HepG2 (cell line): ENCODE measurements at places on chromosomes 1 and 21. TPM values are rescaled to one million over a fixed set of nuclear protein-coding genes. Genes with fewer than 3 reads are reported as not detected.
A peak's percentile ranks its signal among the peaks of the same experiment; 100 is the strongest.

DNA sequence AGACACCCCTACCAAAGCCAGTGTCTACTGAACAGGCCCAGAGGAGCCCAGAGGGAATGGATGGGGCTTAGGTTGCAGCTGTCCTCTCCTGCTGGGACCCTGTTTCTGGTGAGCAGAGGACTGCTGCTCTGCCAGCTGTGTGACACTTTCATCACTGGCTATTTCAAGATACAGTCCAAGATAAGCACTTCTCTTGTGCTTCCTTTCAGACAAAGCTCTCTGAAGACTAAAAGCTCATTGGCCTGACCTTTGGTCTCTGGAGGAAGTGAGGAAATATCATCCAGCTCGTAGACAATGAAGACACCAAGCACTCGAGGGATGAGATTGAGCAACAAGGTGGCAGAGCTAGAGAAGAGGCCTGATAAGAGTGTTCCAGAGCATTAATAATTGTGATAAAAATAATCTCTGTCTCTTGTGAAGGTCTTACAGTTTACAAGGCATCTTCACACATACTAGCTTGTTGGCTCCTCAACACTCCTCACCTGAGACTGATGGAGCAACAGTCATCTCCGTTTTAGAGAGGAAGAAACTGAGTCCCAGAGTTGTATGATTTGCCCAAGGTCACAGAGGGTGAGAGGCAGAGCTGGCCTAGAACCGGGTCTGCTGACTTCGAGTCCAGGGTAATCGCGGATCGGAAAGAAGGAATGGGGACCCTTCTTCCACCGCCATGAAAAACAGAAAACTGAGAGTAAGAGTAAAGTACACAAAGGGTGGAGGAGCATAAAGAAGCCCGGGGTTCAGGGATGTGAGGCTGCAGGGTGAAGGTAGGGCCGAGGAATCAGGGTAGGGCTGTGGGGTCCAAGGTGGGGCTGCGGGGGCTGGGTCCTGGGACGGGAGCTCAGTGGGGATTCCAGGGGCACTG lies 666 bp downstream of the PAFAH2 start:
- peaks cover 36% of the 10 kb centered on the region for H3K4me1 ChIP-seq
- H3K27ac ChIP-seq, result peak overlapping the region; percentile 78
- H3K36me3 ChIP-seq, result no peaks in the 10 kb centered on the region
- H3K4me3 ChIP-seq, result peak overlapping the region; percentile 85
- no peaks in the 10 kb centered on the region; the same call in 2 of the 3 replicates for H3K27me3 ChIP-seq

DNA sequence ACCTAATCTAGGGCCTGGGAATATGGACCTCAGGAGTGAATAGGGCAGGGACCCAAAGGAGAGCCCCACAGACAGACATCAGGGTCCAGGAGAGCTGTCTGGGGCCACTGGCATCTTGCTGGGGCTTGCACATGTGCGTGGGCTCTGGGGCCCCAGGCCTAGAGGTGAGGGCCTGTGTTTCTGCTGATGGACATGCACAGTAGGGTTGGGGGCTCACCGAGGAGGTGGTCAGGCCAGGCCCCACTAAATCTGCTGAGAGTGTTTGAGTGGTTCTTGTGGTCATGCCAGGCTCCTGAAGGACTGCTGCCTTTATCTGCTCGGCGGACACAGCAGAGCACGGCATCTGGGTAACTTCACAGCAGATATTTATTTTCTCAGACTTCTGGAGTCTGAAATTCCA lies 87.4 kb downstream of the OBSCN start:
- H3K36me3 ChIP-seq, result no peaks in the 10 kb centered on the region
- no peaks in the 10 kb centered on the region for H3K4me1 ChIP-seq
- H3K27ac ChIP-seq, result no peak overlapping the region

DNA sequence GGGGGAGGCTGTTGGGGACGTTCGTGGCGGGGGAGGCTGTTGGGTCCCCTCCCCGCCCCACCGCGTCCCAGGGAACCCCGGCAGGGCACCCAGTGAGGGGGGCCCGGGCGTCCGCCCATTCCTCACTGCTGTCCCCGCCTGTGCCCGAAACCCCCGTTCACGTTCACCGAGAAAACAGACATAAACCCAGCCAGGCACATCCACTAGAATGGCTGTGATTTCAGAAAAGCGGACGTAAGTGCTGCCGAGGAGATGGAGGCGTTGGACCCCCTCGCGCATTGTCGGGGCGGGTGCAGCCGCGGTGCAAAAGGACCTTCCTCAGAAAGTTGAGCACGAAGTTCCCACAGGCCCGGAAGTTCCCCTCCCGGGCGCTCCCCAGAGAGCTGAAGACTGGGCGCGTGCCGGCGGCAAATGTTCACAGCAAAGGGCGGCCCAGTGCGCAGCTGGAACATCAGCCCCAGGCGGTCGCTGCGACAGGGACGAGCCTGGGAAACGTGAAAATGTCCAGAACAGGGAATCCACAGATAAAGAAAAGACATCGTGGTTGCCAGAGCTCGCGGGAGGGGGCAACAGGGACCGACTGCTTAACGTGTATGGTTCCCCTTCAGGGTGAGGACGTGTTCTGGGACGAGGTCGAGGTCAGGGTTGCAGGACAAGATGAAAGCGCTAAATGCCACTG lies 18.5 kb upstream of the SAMD11 start:
- no peak overlapping the region for H3K27ac ChIP-seq
- no peak for DNase-seq
- no peak overlapping the region for H3K4me3 ChIP-seq
- no peaks in the 10 kb centered on the region for H3K36me3 ChIP-seq
- peaks cover 23% of the 10 kb centered on the region for H3K4me1 ChIP-seq

DNA sequence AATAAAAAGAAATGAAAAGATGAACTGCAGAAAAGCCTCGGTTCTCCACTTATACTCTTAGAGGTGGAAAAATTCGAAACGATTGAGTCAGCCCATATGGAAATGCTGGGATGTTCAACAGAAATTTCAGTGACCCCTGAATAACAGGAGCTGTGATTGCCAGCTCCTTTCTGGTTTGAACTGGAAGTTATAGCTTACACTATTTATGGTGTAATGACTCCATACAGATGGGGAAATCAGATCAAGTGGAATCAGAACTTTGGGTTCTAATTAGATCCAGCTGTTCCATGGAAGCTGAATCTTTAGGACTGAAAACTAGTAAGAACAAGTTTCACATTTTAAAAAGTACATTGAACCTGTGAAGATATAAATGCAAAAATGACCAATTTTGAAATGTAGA lies 569.3 kb upstream of the ZRANB2 start:
- H3K27me3 ChIP-seq, result no peaks in the 10 kb centered on the region
- H3K27ac ChIP-seq, result no peak overlapping the region
- no peak overlapping the region for H3K4me3 ChIP-seq
- H3K36me3 ChIP-seq, result no peaks in the 10 kb centered on the region
- no peak for DNase-seq
- H3K4me1 ChIP-seq, result no peaks in the 10 kb centered on the region

SLC16A4 gene
- total RNA-seq, result 0.60 and 1.1 TPM in 2 replicates

DNA sequence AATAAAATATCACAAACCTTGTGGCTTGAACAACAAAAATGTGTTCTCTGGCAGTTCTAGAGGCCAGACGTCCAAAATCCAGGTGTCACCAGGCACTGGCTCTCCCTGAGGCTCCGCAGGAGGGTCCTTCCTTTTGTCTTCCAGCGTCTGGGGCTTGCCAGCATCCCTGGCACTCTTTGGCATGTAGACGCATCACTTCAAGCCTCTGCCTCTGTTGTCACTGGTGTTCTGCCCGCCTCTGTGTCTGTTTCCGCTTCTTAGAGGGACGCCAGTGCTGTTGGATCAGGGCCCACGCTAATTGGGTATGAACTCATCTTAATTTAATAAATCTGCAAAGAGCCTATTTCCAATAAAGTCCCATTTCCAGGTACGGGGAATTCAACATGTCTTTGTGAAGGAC lies 273.7 kb upstream of the C1orf174 start:
- H3K27ac ChIP-seq, result no peak overlapping the region
- DNase-seq, result no peak
- H3K36me3 ChIP-seq, result no peaks in the 10 kb centered on the region
- H3K4me3 ChIP-seq, result no peak overlapping the region

DNA sequence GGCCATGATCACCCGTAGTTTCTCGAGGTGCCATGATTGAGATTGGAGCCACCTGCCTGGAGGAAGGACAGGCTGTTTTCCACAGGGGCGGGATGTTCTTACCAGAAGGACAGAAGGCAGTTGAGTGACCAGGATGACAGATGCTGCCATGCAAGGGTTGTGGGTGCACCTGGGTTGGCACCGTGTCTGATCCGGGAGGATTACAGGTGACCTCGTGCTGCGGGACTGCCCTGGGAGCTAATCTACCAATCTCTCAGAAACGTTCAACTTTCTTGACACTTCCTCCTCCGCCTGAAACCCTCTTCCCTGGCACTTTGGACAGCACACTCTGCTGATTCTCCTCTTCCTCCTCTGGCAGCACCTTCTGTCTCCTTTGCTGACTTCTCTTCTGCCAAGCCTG lies 13.8 kb upstream of the SLC6A9 start:
- no peaks in the 10 kb centered on the region for H3K36me3 ChIP-seq
- no peaks in the 10 kb centered on the region for H3K27me3 ChIP-seq
- H3K27ac ChIP-seq, result no peak overlapping the region
- no peak for DNase-seq
